Right lobe of liver (tissue), 6 donors: ENCODE measurements at places on chromosomes 16 and 17. TPM values are rescaled to one million over a fixed set of nuclear protein-coding genes. Genes with fewer than 3 reads are reported as not detected.

- no peak for DNase-seq
Measured at GRCh38 chr16:2895813-2896212, 12.8 kb downstream of the FLYWCH2 start.

- DNase-seq: no peak
Measured at GRCh38 chr16:65480281-65481091, 358.6 kb upstream of the CDH11 start.

GRCh38 chr16:88287219-88287618, 95.5 kb upstream of the ZNF469 start:
- no peak for DNase-seq

DNA sequence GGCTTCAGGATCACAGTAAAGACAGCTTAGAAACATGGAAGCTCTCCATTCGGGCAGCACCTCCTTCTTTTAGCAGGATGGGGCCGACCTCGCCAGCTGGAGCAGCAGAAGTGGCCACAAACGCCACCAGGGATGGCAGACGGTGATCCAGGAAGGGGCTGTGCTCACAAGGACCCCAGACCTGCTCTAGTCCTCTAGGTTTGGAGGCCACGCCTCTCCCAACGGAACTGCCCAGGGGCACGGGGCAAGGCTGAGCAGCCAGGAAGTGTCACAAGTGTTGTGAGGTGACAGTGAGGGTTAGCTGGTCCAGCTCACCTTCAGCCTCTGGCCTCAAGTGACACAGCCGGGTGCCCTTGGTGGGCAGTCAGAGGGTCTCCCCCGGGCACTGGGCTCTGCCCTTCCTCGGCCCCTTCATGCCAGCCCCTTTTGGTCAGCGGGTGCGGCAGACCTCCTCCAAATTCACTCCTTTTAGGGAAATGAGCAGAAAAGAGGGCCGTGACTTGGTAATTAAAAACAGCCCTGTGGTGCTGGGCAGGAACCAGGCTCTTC, 20.4 kb downstream of the CEP295NL start:
- DNase-seq: peak; percentile 63

GRCh38 chr17:43468691-43469139, 15.1 kb upstream of the DHX8 start:
- DNase-seq: no peak

GRCh38 chr17:73855720-73856333, 211.6 kb upstream of the SDK2 start:
- no peak for DNase-seq

DNA sequence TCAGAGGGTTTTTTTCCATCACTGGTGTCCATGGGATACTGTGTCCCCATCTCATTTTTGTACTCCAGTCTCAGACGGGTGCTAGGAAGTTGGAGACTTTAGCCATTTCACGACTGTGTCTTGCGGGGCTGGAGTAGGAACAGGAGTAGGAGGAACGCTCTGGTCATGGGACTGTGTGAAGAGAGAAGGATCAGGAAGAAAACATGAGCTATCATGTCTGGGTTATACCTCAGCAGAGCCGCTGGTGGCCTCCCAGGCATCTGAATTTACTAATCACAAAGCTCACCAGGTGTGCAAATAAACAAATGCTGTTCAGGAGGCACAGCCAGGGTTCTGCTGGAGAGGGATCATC, 225.4 kb downstream of the SEC14L1 start:
- DNase-seq: peak; percentile 13

GRCh38 chr17:77839698-77840512, 118.6 kb upstream of the TNRC6C start:
- peak; percentile 18 for DNase-seq

- DNase-seq: no peak
Measured at GRCh38 chr17:32502710-32503109, 15.9 kb downstream of the CDK5R1 start.

DNA sequence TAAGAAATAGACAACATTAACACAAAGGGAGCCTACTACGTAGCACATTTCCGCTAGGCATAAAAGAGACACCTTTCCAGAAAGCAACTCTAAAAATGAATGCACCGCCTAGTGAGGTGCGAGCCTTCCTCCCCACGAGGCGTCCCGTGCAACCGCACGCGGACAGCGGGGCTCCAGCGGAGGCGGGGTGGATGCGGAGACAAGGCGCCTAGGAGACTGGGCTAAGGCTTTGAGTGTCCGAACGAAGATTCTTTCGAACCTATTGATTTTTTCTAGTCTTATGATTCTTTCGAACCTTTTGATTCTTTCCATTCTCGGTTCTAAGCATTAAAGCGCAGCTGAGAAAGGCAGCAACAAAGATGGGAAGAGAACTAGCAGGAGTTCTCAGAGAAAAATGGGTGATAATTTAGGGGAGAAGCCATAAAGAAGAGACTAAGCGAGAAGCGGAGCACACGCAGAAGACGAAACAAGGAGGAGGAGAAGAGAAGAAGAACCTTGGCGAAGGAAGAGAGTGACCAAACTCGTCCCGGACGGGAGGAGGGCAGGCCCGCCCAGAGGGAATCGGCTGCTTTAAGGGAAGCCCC, 394 bp upstream of the CPD start:
- DNase-seq: no peak

DNA sequence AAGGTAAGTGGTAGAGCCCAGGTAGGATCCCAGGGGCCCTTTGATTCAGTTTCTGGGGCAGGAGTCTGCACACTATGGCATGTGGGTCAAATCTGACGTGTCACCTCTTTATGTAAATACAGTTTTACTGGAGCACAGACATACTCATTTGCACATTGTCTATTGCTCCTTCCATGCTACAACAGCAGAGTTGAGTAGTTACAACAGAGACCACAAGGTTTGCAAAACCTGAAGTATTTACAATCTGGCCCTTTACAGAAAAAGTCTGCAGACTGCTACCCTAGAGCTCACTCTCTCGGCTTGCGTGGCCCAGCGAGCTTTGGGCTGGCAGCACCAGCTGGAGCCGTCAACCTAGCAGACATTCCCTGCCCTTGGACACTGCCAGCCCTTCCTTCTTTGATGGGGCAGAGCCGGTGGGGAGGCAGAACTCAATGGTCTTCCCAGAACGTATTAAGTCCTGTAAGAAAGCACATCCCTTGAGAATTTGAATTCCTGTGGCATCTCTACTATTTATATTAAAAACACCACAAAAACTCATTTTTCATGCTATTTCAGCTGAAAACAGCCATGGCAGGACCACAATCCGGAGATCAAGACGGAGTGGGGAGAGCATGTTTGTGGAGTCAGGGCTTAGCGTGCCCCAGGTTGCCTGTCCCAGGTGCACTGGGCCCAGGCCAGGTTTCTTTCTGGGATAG, 133.1 kb upstream of the NUDT7 start:
- no peak for DNase-seq

- peak; percentile 88 for DNase-seq
Measured at GRCh38 chr16:66608241-66609138, 4.0 kb downstream of the CMTM3 start.

- DNase-seq: no peak
Measured at GRCh38 chr16:68105611-68106010, 20.4 kb downstream of the NFATC3 start.

DNA sequence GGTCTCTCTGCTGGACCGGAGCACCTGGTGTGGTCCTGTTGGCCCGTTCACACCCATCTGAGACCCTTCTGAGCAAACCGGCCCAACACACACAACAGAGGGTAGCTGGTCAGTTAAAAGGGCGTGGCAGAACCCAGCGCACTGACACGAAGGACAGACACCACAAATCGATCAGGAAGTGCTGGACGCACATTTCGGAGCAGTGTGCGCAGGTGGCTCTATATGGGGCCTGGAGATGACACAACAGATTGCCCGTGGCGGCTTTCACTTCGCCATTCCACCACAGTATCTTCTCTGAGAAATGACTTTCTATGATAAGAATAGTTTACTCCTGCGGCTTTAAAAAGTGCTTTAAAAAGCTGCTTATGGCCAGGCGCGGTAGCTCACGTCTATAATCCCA, 12.5 kb downstream of the CCDC57 start:
- DNase-seq: no peak

GRCh38 chr16:29699324-29700219, 20.6 kb downstream of the QPRT start:
- no peak for DNase-seq

DNA sequence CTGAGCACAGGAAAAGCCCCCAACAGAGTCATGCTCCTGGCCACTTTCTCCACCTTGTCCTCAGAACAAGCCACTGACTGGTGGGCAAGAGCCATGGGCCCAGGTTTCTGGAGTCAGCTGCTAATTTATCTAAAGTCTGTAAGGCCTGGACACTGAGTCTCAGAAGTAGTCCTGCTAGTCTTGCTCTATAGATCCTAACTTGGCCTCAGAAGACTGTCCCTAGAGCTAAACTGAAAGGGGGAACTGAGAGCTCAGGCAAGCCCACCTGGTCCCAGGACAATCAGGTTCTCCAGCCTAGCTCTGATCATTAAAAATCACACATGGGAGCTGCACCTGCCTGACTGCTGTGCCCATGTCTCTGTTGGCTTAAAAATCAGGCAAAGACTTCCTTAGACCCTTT, 485.8 kb downstream of the SLC39A11 start:
- DNase-seq: no peak

DNA sequence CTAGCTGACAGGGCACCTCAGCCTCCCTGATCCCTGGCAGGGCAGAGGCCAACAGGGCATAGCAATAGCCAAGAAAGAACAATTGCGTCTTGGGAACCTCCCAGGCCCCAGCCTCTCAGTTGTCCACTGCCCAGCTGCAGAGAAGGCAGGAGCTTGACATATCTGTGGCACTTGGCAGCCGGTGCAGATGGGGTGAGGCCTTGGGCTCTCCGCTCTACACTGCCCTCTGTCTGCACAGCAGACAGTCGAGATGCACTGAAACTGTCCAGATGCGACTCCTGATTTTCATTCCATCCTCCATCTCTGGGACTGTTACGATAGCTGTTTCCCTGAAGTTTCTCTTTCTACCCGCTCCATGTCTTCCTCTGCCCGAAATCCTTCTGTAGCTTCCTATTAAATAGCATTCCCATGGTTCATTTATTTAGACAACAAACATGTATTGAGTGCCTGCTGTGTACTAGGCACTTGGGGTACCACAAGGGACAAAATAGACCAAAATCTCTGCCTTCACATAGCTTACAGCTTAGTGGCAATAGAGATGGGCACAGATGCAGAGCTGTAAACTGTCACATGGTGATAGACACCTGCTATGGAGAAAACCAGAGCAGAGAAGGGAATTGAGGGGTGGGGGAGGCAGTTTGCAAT, 3.3 kb downstream of the POLR3E start:
- peak; percentile 74 for DNase-seq

DNA sequence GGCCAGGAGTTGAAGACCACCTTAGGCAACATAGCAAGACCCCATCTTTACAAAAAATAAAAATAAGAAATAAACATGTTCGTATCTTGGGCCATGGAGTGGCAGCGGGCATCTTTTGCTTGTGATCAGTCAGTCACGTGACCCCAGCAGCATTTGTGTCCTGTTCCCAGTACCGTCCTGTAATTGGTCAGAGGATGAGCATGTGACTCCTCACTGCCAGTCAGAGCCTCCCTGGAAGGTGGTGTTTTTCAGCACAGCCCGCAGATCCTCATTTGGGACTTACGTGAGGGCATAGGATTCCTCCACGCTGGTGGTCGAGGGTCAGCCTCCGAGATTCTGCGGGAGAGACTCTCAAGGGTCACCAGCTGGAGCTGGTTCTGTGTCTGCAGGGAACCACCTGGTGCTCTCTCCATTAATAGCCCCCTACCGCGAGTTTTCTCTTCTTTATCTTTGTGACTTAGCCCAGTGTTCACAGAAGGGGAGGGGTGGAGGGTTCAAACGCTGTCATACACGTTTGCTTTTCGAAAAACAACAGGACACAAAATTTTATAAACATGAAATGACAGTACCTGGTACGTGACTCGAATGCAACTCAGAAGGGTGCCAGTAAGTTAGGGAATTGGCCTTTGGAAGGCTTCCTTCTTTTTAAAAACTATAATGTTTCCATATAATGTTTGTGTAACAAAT, 17.2 kb downstream of the MRC2 start:
- no peak for DNase-seq

DNA sequence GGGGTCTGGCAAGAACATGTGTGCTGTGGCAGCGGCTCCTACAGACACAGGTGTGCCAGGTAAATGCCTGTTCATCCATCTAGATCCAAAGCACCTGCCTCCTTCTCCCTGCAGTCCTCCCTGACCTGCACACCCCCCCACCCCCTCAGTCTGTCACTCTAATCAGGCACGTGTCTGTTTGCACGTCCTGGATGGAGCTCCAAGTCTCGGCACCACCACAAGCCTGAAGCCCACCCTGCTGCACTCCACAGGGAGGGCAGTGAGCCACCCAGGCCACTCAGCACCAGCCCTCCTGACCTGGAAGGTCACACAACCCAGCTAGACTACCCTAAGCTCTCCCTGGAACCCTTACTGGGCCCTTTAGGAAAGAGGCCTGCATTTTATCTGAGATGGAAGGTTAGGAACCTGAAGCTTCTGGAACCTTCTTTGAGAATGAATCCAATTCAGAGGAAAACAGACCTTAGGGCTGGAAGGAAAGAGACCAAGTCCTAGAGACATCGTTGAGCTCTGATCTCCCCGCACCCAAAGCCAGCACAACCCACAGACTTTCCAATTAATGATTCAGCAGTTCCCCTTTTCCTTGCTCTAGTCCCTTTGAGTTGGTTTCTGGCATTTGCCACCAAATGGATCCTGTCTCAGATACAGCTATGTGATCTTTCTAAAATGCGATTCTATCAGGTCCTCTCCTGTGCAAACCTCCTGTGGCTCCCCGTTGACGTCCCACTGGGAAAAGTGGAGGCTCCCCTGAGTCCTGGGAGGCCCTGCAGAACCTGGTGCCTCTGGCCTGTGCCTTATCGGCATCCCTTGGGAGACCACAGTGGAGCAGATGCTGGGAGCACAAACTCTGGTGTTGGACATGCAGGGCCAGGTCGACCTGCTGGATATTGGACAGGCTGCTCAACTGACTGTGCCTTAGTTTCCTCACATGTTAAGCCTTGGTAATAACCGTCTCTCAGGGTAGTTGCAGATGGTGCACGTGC, 67.9 kb downstream of the PRMT7 start:
- DNase-seq: no peak

Gene KRT32
- total RNA-seq: not detected

Gene ADAP2
- 6.6 TPM for total RNA-seq

Gene SLC9A5
- total RNA-seq: 0.16 TPM

Gene MSLN
- not detected for total RNA-seq

Gene KRTAP4-4
- total RNA-seq: not detected

Gene CCL17
- not detected for total RNA-seq

Gene ITGB3
- 6.5 TPM for total RNA-seq

Gene CACNG1
- not detected for total RNA-seq

Gene KRTAP17-1
- total RNA-seq: not detected
